ENCODE measurements at places on chromosomes 2 and 18.

DNA sequence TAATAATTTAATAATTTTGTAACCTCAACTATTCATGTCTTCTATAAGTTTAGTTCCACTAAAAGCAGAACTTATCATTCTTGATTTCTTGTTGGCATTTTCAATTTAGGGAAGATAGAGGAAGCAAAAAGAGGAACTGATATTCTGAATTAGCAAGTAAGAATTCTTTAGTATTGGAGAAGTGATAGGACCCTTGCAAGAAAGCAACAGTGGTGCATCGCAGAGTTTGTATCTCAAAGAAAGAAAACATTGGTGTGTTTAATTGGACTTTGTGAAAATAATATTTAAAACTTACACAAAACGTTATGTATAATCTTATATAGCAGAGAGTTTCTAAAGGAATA is 36.5 kb upstream of the TNFRSF11A start:
- DNase-seq = no peak

GRCh38 chr2:197236816-197237215 is 73.8 kb downstream of the ANKRD44 start:
- DNase-seq = no peak

GRCh38 chr18:1585881-1586488 is 681.3 kb downstream of the ADCYAP1 start:
- DNase-seq = peak; percentile 32

GRCh38 chr2:168396131-168396530 is 59.9 kb upstream of the CERS6 start:
- DNase-seq = no peak

DNA sequence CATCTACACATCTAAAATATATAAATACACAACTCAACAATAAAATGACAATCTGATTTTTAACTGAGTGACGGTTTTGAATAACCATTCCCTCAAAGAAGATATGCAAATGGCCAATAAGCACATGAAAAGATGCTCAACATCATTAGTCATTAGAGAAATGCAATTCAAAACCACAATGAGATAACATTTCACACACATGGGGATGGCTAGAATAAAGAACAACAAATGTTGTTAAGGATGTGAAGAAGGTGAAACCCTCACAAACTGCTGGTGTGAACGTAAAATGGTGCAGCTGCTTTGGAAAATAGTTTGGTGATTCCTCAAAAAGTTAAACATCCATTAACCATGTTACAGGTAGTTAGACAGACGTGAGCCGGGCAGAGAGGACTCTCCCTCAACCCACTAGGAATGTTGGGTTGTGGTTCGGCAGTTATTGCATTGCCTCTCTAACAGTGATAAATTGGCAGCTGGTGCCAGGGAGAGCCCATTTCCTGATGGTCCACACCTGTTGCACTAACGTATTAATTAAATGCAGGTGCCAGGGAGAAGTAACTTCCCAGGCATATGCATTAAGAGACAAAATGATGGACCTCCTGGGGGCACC is 22.3 kb upstream of the DUSP2 start:
- DNase-seq = no peak

DNA sequence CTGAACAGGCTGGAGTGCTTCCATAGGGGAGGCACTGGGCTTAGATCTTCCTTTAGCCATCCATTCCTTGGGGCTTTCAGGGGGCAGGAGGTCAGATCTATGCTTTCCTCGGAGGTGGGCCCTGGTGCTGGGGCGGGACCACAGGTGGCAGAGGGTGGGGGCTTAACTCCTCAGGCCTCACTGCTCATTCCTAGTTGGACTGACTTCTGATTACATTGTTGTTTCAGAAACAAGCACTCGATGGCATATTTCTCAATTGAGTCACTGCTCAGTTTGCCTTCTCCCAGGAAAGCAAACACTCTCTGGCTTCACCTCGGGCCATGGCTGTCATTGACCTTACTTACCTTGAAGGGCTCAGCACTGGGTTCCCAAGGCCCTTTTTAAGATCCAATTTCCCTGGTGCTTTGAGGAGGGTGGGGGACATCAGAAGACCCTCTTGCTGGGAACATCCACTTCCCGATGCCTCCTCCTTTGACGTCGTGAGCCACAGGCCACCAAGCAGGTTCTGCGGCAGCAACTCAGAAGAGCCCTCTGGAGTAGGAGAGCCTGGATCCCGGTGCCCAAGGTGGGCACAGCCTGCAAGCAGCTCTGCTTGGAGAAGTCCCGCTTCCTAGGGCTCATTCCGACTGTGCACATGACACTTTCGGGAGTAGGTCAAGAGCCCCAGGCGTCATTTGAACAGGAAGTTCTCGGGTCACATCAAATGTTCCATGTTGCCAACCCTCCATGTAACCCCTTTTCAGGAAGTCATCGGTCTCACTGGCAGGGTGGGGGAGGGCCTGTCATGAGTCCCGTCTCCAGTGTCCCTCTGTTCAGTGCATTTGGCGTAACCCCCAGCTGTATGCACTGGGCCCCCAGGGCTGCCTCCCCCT is 40.6 kb downstream of the SDC1 start:
- DNase-seq = no peak

Measured in HCT116 (cell line).